Urinary bladder (tissue), 4 donors: ENCODE measurements at places on chromosomes 3 and 15.

DNA sequence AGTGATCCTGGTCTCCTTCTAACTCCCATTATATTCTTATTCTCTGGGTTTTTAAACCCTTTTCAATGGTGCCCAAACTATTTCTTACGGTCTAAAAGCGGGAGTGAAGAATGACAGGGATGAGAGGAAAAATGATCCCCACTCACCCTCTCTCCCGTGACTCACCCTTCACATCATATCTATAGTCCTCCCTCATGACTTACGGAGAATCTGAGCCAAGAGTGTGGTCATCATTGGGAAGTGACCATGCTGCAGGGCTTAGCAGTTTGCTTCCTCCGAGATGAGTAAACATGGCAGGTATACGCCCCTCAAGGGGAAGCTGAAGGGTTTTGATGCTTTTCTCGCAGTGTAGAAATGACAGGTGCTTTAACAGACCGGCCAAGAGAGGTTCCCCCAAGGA lies 274.0 kb downstream of the RYR3 start:
- DNase-seq = no peak

DNA sequence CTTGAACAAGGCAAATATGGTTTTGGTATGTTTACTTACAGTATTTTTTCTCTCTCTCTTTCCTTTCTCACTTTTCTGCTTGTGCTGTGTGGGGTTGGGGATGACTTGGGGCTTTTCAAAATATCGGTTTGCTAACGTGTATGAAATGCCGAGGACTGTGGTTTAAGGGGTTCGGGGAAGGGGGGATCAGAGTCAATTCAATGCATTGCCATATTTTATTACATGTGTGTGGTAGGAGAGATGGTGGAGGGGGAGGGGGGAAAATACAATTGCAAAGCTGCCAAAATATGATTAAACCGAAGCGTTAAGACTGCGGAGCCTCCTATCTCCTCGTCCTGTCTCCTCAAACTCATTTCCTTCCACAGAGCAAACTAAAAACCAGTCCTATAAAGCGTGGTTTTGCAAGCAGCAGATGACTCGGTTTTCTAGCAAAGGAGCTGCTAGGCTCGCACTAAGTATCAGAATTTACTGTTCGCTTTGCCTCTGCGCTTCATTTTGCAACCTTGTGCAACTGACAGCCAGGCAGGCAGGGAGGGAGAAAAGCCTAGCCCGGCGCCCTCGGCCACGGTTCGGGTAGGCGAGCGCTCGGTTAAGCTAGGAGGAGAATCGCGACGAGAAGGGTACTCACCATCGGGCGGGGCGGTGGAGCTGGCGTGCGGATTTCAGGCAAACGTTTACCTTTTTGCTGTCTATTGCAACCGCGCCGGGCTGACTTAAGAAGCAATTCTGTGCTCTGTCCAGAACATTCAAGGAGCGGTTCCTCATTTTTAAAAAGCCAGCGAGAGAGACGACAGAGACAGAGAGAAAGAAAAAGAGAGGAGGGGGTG lies 4.0 kb upstream of the NR2F2 start:
- DNase-seq = no peak

DNA sequence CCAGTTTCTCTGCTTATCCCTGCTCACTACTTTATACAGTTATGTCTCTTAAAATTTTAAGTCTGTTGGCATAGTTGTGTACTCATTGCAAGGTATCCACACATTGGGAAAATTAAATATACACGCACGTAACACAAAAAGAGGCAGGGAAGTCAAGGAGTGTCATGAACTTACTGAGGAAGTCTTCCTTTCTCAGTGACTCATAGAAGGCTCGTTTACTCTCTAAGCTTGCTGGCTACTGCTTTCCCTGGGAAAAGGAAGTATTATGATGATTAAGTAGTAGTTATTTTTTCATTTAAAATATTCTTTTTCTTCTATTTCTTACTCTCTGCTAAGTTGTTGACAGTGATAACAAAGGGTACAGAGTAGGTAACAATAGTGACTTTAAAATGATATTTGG lies 287.3 kb downstream of the UBE2E2 start:
- DNase-seq = no peak

DNA sequence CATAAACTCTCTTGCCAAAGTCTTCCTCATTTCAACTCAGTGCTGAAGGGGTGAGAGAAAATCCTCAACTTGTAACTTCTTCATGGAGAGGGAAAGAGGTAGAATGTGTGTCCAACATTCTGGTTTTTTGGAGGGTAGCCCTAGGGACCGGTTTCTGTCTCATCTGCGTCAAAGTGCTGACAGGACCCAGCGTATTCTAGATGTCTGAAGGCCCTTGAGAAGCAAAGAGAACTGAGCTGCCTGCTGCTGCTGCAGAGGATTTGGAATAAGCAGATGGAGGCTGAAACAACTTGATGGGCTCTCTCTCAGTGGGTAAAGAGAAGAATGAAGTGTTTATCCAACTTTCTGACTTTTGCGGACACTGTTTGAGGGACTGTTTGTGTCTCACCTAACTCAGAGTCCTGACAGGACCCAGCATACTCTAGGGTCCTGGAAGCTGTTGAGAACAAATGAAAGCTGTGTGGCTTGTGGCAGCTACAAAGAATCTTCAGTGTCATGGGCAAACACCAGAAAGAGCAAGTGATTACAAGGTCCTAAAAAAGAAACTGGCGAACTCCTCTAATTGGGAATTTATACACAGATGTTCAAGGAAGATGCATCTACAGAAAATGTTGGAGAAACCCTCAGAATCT lies 174.4 kb downstream of the SI start:
- DNase-seq = no peak

DNA sequence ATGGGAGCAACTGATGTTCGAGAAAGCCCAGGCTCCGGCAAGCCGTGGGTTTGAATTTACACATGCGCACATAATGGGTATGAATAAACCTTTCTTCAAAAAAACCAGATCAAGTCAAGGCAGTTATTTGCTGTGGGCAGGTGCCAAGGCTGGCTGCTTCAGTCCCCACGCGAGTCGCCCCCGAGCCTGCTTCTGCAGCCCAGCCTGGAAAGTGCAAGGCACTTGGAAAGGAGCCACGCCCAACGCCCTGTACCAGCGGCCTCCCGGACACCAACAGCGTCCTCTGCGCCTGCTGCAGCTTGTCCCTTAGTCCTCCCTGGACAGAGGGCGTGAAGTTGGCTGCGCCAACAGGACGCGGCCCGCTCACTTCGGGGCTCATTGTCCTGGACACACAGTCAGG lies 68.9 kb downstream of the KLF15 start:
- no peak for DNase-seq

DNA sequence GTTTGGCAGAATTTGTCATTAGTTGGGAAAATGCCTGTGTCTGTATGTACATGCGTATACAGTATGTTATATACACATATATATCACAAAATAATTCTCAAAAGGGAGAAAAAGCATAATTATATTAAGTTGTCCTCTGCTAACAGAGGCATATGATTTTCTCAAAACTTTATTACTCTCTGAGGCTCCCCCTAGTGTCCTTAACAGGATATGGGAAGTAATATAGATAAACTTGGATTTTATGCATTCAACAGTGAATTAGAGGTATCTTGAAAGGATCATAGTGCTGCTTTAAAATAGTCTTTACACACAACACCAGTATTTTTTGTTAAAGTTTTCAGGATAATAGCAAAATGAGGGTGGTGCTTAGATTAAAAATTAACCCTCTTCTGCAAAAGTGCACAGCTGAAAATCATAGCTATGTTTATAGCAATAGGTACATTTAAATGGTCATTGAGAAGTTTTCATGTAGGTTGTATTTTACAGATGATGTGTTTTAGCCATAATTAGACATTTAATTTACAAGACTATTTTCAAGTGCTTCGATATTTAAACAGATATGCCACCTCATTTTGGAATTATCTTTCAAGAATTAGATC lies 454.0 kb upstream of the ROBO2 start:
- DNase-seq = no peak

DNA sequence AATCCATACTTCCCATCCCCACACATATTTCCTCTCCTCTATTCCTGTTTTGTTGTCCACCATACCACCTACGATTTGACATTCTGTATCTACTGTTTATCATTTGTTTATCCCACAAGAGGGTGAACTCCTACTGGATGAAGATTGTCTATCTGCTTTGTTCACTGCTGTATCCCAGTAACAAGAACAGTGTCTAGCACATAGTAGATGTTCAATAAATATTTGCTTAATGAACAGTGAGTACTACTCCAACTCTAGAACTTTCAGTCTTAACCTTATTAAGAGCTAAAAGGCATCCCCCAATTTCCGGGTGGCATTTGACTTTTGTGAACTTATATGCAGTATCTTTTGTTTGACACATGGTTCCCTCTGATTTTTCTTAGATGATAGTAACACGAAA lies 1.3 kb downstream of the PYGO1 start:
- DNase-seq = no peak
